ENCODE measurements at places on chromosomes 12 and 14. TPM values are rescaled to one million over a fixed set of nuclear protein-coding genes. Genes with fewer than 3 reads are reported as not detected.

Gene CPNE6
- polyA plus RNA-seq, result not detected

Gene TUNAR
- not detected for polyA plus RNA-seq

- peak overlapping the region; percentile 80 for H3K27ac ChIP-seq
- peak overlapping the region; percentile 99 for H3K4me3 ChIP-seq
- DNase-seq, result no peak
- no peaks in the 10 kb centered on the region for H3K36me3 ChIP-seq
- H3K27me3 ChIP-seq, result no peaks in the 10 kb centered on the region
Measured at GRCh38 chr14:95515080-95515489, 1.4 kb downstream of the SYNE3 start.

DNA sequence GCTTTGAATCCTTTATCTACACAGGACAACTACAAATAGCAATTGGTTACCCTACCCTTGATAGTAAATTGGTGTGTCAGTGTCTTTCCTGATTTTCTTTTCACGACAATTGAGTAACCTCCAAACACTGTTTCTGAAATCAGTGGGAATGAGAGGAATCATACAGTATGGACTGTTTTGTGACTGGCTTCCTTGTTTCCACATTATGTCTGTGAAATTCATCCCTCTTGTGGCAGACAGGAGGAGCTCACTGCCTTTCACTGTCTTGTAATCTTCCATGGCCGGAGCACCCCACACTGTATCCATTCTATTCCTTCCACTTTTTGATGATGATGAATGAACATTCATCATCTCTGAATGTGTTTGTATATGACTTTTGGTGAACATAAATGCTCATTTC, 164.0 kb upstream of the PZP start:
- H3K36me3 ChIP-seq, result no peaks in the 10 kb centered on the region
- no peaks in the 10 kb centered on the region for H3K4me1 ChIP-seq
- H3K4me3 ChIP-seq, result no peak overlapping the region
- DNase-seq, result no peak
- H3K27me3 ChIP-seq, result no peaks in the 10 kb centered on the region
- H3K27ac ChIP-seq, result no peak overlapping the region

GRCh38 chr12:92404921-92405320, 259.3 kb upstream of the BTG1 start:
- H3K27me3 ChIP-seq, result no peaks in the 10 kb centered on the region
- peak overlapping the region; percentile 83 for H3K27ac ChIP-seq
- peaks cover 64% of the 10 kb centered on the region for H3K4me1 ChIP-seq
- H3K36me3 ChIP-seq, result no peaks in the 10 kb centered on the region

Gene KRT1
- 9.4 TPM for polyA plus RNA-seq

Gene TMEM132C
- polyA plus RNA-seq, result not detected

- no peak overlapping the region for H3K27ac ChIP-seq
- no peaks in the 10 kb centered on the region for H3K36me3 ChIP-seq
- H3K27me3 ChIP-seq, result no peaks in the 10 kb centered on the region
- DNase-seq, result no peak
- no peak overlapping the region for H3K4me3 ChIP-seq
Measured at GRCh38 chr12:7058163-7058845, 2.2 kb upstream of the C1S start.

GRCh38 chr12:93848523-93849101, 171.4 kb downstream of the CRADD start:
- H3K27me3 ChIP-seq, result no peaks in the 10 kb centered on the region
- no peak overlapping the region for H3K4me3 ChIP-seq
- H3K4me1 ChIP-seq, result no peaks in the 10 kb centered on the region
- DNase-seq, result no peak
- H3K27ac ChIP-seq, result no peak overlapping the region
- no peaks in the 10 kb centered on the region for H3K36me3 ChIP-seq

- no peak overlapping the region for H3K27ac ChIP-seq
- DNase-seq, result no peak
- no peaks in the 10 kb centered on the region for H3K4me1 ChIP-seq
- no peaks in the 10 kb centered on the region for H3K36me3 ChIP-seq
- H3K4me3 ChIP-seq, result no peak overlapping the region
Measured at GRCh38 chr12:21751517-21751916, 23.0 kb downstream of the KCNJ8 start.

- no peak overlapping the region for H3K27ac ChIP-seq
- no peaks in the 10 kb centered on the region for H3K36me3 ChIP-seq
- peaks cover 10% of the 10 kb centered on the region for H3K4me1 ChIP-seq
- DNase-seq, result no peak
- no peak overlapping the region for H3K4me3 ChIP-seq
Measured at GRCh38 chr12:66774929-66775328, 96.1 kb upstream of the GRIP1 start.

Gene PLEKHD1
- polyA plus RNA-seq, result not detected

GRCh38 chr14:71588576-71589215, 343.5 kb upstream of the RGS6 start:
- H3K36me3 ChIP-seq, result no peaks in the 10 kb centered on the region
- DNase-seq, result no peak
- H3K27ac ChIP-seq, result no peak overlapping the region
- H3K4me3 ChIP-seq, result no peak overlapping the region
- peaks cover 5% of the 10 kb centered on the region for H3K4me1 ChIP-seq
- no peaks in the 10 kb centered on the region for H3K27me3 ChIP-seq

GRCh38 chr12:74896186-74896585, 313.5 kb downstream of the KCNC2 start:
- H3K4me3 ChIP-seq, result no peak overlapping the region
- no peaks in the 10 kb centered on the region for H3K27me3 ChIP-seq
- no peak for DNase-seq
- no peak overlapping the region for H3K27ac ChIP-seq

DNA sequence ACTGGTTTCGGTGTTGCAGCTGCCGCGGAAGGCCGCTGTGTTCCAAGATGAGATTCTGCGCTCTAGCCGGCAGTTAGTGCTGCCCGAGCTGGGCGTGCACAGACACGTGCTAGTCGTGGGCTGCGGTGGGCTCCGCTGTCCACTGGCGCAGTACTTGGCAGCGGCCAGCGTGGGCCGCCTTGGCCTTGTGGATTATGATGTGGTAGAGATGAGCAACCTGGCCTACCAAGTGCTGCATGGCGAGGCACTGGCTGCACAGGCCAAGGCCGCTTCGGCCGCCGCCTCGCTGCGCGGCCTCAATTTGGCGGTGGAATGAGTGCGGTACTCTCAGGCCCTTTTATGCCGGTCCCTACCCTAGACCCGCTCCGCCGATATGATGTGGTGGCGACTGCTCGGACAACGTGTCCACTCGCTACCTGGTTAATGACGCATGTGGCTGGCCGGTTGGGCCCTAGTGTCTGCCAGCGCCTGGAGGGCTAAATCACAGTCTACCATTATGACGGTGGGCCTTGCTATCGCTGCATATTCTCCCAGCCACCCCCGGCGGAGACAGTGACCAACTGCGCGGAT, 102.2 kb downstream of the SNAPC1 start:
- no peaks in the 10 kb centered on the region for H3K36me3 ChIP-seq
- no peak overlapping the region for H3K27ac ChIP-seq
- H3K4me1 ChIP-seq, result no peaks in the 10 kb centered on the region
- no peak for DNase-seq
- no peak overlapping the region for H3K4me3 ChIP-seq

- DNase-seq, result no peak
- H3K36me3 ChIP-seq, result no peaks in the 10 kb centered on the region
- no peaks in the 10 kb centered on the region for H3K27me3 ChIP-seq
- H3K27ac ChIP-seq, result no peak overlapping the region
- H3K4me1 ChIP-seq, result no peaks in the 10 kb centered on the region
Measured at GRCh38 chr14:52563120-52563519, 10.5 kb downstream of the GPR137C start.

GRCh38 chr12:64063121-64063520, 159.0 kb downstream of the KICS2 start:
- no peak overlapping the region for H3K27ac ChIP-seq
- H3K4me1 ChIP-seq, result no peaks in the 10 kb centered on the region
- DNase-seq, result no peak
- H3K4me3 ChIP-seq, result no peak overlapping the region
- H3K36me3 ChIP-seq, result no peaks in the 10 kb centered on the region
- H3K27me3 ChIP-seq, result no peaks in the 10 kb centered on the region

DNA sequence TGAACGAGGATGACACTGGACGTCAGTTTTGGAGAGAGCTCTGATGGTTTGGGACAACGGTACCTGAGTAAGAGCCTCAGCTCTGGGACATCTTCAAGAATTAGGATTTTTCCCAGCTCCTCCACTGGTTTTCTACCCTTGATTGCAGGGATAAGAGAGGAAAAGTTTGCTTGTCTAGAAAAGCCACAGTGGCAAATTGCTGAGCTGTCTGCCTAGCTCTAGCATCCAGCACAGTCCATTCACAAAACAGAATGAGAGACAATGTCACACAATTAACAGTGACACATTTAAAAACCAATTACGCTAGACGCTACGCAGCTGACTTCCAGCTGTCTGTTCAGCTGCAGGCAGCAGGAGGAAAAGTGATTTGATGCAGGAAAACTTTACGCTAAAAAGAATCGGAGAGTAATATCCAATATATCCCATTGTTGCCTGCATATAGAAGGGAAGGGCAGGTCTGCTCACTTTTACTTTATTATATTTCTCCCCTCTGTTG, 168.1 kb upstream of the PRICKLE1 start:
- no peak for DNase-seq
- no peaks in the 10 kb centered on the region for H3K36me3 ChIP-seq
- H3K4me1 ChIP-seq, result no peaks in the 10 kb centered on the region
- H3K4me3 ChIP-seq, result no peak overlapping the region
- no peaks in the 10 kb centered on the region for H3K27me3 ChIP-seq
- no peak overlapping the region for H3K27ac ChIP-seq

DNA sequence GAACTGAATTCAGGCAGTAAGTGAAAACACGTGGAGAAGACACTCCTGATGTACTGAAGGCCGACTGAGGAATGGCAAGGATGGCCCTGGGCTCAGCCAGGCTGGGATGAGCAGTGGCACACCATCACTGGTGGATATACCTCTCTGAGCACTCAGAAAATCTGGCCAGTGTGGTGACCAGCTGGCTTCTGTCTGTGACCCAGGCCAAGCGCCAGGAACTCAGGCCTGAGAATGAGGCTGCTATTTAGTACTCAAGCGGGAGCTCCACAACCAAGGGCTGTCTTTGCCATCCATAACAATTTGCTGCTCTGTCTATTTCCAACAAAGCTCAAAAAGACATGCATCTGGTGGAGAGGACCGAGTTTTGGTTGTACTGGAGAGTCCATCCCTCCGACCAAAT, 586.3 kb downstream of the BCL11B start:
- H3K4me3 ChIP-seq, result no peak overlapping the region
- H3K27me3 ChIP-seq, result no peaks in the 10 kb centered on the region
